ENCODE measurements at places on chromosomes 12 and 14.

DNA sequence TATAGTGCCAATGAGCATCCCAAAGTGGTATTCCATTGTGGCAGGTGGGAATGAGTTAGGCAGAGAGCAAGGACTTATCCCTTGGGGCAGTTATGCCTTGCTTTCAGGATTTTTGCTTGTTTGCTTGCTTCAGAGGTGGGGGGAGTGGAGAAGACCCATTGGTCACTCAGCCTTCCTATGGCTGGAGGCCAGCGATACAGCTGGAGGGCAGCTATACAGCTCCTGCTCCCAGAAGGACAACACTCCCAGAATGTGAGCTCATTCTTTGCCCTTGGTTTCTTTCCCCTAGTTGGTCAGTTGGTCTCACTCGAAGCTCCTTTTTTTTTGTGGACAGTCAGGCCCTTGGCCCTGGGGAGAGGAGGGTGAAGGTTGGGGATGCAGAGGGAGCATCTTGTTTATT lies 14.5 kb downstream of the KRT83 start:
- DNase-seq: no peak

DNA sequence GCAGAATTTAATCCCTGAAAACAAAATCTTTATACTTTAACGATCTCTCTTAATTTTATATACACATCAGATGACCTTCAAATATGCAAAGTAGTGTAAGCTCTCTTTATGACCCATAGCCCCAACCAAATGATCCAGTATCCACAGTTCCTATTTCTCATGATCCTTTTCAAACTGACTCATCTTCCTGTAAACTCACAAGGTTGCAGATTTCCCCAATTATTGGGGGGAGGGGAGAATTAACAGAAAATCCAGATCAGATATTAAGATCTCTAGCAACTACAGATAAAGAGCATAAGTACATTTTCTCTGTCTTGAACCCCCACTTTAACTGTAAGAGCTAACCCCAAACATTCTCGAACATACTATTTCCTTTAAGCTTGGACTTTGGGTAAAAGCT lies 12.5 kb downstream of the GNS start:
- no peak for DNase-seq

DNA sequence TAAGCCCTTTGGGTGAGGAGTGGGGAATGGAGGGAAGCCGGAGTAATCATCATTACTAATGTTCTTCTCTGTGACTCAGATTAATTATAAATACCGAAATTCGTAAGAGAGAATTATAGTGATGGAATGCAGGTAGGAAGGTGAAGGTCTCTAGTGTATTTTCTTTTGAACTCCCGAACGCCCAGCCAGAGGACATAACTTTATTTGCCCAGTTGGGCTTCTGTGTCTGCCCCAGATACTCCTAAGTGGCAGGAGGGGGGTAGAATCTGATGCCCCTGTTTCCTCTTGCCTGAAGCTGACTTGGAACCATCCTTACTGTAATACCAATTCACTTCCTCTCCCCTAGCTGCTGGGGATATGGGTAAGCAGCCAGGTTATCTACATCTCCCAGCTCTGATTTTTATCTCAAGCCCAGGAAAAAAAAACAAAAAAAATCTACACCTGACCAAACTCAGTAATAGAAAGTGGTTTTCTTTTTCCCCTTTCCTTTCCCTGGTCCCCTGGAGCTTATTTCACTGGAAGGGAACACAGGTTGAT lies 84.4 kb upstream of the CISTR start:
- no peak for DNase-seq

DNA sequence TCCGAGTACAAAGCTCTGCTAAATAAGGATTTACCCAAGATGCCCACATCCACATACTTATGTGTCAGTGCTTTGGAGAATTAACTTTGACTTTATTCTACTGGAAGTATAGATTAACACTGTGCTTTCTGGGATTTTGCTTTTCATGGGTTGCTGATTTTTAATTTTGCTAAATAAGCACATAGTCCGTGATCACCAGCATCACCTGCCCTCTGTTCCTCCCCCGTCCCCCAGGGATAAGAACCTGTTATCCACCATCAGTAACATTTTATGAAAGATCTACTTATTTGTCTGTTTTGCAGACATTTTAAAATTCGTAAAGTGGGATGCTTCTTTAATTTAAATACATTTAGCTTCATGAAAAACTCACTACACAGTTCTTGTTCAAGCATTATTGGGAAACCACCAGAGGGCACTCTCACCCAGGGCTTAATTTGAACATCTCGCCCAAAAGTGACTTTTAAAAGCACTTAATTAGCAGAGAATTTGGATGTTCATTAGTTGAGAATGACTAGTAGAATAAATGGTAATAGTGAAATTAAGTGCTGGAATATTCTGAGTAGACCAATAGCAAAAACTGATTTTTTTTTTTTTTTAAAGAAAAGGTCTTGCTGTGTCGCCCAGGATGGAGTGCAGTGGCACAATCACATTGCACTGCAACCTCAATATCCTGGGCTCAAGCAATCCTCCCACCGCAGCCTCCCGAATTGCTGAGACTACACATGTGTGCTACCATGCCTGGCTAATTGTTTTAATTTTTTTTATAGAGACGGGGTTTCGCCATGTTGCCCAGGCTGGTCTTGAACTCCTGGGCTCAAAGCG lies 35.7 kb downstream of the MRPL42 start:
- peak; percentile 77 for DNase-seq

- no peak for DNase-seq
These were observed 317.7 kb downstream of the BMP4 start for GRCh38 chr14:53638966-53639365.

DNA sequence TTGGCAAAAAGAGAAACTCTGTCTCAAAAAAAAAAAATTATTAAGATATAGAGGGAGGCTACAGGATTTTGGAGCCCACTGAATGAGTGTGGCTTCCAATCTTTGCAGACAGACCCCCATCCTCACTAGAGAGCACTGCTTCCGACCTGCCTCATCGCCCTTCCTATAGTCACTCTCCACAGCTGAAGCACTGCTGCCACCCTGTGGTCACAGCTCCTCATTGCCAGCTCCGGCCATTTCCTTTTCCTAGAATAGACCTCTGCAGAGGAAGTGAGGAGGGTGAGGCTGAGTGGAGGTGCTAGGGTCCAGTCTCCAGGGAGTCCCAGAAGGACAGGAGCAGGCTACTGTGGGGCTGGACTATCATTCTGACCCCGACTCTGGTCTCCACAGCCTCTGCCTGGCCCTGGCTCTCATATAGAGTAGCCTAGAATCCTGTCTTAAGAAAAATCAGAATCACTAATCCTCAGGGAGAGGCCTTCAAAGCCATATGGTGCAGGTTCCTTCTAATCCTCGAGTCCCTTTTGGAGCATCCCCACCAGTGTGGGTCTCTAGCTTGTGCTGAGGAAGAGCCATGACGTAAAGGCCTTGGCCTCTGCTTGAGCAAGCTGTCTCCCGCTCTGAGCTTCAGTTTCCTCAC lies 1.4 kb upstream of the NPFF start:
- DNase-seq: peak; percentile 87

- no peak for DNase-seq
These were observed 42.7 kb downstream of the TMEM121 start for GRCh38 chr14:105568859-105569766.

- DNase-seq: no peak
These were observed 4.5 kb upstream of the KRT4 start for GRCh38 chr12:52818388-52818787.

GRCh38 chr14:34461334-34462131 lies 507 bp downstream of the SPTSSA start:
- DNase-seq: peak; percentile 12

DNA sequence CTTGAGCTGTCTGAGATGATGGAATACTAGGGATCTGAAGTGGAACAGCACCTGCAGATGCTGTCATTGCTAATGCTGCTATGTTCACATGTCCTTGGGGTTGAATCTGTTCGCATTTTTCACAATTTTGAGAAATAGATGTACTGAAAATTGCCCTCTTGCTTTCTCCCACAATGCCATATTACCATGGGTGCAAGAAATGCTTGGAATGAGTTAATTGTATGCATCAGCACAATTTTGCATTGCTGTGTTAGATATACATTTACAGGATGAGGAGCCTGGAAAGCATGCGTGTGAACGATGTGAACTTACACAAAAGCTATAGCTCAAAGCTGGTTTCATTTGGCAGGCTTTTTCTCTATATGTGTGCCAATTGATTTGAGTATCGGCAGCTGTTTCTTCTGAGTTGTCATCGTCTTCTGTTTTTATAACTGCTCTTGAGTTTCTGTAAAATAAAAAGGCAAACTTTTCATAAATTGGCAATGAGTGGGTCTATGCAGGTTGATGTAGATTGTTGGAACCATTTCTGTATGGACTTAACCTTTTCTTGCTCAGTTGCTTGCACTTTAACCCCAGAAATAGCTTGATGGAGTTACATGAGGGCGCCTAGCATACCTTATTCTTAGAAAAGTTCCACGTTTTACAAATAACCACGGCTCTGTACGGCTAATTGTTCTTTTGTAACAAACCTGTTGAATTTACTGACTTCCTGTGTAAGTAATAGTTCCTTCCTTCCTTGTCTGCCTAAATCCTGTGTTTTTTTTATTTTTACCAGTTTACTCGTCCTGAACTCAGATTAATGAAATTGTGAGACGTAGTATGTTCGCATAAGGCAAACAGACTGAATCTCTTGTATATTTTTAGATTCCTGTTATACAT lies 105.9 kb downstream of the FGD4 start:
- DNase-seq: no peak

- peak; percentile 9 for DNase-seq
These were observed 62.0 kb downstream of the SLC25A47 start for GRCh38 chr14:100384819-100385813.

GRCh38 chr14:32985866-32986265 lies 47.2 kb downstream of the NPAS3 start:
- DNase-seq: no peak

GRCh38 chr12:55663391-55663790 lies 26.7 kb downstream of the OR10P1 start:
- DNase-seq: no peak

DNA sequence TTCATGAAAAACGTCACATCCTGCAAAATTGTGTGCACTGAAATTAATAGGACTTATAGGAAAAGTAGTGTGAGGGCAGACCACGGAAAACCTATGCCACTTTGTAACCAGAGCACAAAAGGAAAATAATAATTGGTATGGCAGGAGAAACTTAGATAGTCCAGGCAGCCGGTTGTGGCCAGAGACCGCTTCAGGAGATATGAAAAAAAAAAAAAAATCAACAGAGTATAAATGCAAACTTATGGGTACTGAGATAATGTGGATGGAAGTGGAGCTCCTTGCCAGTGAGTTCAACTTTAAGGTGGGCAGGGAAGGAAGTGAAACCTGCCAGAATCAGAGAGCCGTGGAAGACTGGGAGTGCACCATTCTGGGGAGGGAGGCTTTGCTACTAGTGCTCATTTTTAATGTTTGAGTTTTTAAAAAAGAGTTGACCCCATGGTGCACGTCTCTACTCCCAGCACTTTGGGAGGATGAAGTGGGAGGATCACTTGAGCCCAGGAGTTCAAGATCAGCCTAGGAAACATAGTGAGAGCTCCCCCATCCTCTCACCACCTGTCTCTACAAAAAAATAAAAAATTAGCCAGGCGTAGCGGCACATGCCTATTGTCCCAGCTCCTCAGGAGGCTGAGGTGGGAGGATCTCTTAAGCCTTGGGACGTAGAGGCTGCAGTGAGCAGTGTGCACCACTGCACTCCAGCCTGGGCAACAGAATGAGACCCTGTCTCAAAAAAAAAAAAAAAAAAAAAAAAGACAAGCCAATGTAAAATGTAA lies 34.3 kb upstream of the METAP2 start:
- no peak for DNase-seq

- DNase-seq: no peak
These were observed 112.0 kb upstream of the RAP1B start for GRCh38 chr12:68498736-68499135.

- no peak for DNase-seq
These were observed 43.5 kb downstream of the IGF1 start for GRCh38 chr12:102436867-102437266.

- peak; percentile 20 for DNase-seq
These were observed 55.9 kb downstream of the CCDC92 start for GRCh38 chr12:123916729-123917128.

DNA sequence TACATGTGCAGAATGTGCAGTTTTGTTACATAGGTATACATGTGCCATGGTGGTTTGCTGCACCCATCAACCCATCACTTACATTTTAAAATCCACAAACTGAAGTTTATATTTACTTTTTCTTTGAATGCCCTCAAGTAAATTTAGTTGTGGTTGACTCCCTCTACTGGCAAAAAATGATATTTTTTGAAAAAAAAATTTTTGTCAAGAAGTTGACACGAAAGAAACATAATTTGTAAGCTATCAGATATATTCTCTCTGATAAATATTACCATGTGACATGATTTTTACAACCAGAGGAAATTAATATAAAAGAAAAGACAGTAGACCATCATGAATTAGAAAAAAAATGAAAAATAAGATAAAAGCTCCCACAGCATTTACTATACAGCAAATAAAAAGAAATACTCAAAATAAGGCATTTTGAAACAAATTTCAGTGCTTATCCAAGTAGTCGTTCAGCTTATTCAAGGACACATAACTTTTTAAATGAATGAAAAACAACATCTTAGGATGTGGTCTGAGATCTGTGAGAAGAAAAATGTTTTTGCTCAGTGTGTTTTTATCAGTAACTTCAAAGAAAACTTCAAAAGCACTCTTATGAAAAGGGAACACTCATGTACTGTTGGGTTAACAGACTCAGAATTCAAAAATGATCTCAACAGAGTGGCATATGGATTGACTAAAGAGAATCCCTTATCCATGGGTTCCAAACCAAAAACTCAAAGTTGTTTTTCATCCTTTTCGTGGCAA lies 30.0 kb upstream of the GRIP1 start:
- peak; percentile 29 for DNase-seq

- DNase-seq: no peak
These were observed 5.1 kb downstream of the P3H3 start for GRCh38 chr12:6833189-6833890.

- no peak for DNase-seq
These were observed 1.2 kb downstream of the NTN4 start for GRCh38 chr12:95789126-95790032.

- no peak for DNase-seq
These were observed 96.8 kb downstream of the LGR5 start for GRCh38 chr12:71536279-71536938.

DNA sequence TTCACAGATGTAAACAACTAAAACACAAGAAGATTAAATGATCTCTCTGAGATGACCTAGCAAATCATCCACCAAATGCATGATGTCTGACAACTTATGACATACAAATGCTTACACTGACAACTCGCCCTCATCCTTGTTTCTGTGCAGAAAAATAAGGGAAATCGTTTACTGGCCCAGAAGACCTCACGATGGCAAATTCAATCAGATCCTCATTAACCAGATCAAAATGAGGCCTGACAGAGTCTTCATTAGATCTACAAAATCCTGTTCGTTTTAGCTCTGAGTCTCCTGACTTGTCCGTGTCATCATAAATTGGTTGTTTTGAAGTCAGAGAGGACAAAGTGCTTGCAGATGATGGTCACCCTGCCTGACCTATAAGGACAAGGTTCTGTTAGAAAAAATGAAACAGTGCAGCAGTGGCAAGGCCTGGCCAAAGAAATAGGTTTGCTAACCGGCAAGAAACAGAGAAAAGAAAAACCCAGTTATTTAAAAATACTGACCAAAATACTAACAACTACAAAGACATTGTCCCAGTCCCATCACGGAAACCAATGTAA lies 109.5 kb downstream of the BTG1 start:
- DNase-seq: no peak

Measured in CD4-positive, alpha-beta T cell treated with Interleukin-17A for 1 hour (primary cell).